MG63 (cell line): ENCODE measurements at places on chromosomes 3 and 15. TPM values are rescaled to one million over a fixed set of nuclear protein-coding genes. Genes with fewer than 3 reads are reported as not detected.

- DNase-seq, result no peak
Measured at GRCh38 chr3:128867200-128868125, 12.0 kb upstream of the ACAD9 start.

GRCh38 chr3:128801779-128802380 lies 75.9 kb downstream of the RAB7A start:
- DNase-seq, result no peak

- peak; percentile 16 for DNase-seq
Measured at GRCh38 chr3:188133219-188133618, 20.7 kb upstream of the LPP start.

- peak; percentile 43 for DNase-seq
Measured at GRCh38 chr3:5891711-5892110, 704.2 kb downstream of the EDEM1 start.

DNA sequence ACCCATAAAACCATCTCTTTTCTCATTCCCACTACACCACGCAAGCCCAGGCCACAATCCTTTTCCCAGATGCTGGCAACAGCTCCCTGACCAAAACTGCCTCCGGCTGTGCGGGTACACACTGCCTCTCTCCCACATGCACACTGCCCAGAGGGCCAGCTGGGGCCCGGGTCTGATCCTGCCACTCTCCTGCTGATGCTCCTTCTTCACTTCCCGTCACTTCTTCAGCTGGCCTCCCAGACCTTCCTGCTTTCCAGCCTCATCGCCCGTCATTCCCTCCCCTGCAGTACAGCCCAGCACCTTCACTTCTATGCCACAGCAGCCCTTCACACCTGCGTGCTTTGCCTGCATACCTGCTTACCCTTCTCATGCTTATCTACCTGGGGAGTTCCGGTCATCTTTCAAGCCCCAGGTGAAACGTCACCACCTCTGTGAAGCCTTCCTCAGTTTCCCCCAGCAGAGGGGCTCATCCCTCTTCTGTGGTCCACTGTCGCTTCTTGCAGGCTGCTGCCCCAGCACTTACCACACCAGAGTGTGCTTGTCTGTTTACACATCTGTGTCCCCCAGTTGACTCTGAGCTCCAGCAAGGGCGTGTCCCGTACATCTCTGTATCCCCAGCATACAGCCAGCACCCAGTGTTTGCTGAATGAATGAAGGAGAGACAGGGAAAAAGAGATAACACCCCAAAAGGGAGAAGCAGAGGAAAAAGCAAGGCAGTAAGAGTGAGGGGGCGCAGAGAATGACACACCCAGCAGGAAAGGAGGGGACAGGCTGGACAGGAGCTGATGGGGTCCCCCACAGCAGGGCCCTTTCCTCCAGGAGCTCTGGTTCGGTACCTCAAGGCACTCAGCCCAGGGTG lies 22.2 kb downstream of the GRAMD2A start:
- DNase-seq, result no peak

DNA sequence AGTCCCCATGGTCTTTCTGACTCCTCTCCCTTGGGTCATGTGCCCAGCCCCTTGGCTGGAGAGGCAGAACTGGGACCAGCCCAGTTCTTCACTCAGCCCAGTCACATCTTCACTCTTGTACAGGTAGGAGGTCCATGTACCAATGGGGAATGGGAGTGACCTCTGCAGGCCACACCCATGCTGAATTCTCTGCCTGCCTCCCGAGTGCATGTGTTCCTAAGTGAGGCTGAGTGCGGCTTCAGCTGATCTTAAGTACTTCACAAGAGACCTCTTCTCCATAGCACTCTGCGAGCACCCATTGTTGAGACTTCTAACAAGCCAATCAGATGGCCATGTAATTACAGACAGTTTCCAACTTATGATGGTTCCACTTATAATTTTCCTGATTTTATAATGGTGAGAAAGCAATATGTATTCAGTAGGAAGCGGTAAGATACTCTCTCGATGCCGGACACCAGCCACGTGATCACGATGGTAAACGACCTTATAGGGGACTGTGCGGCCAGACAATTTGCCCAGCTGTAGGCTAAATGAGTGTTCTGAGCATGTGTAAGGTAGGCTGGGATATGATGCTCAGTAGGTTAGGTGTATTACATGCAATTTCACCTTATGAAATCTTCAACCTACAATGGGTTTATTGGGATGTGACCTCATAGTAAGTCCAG lies 112.1 kb downstream of the KLF13 start:
- DNase-seq, result no peak

DNA sequence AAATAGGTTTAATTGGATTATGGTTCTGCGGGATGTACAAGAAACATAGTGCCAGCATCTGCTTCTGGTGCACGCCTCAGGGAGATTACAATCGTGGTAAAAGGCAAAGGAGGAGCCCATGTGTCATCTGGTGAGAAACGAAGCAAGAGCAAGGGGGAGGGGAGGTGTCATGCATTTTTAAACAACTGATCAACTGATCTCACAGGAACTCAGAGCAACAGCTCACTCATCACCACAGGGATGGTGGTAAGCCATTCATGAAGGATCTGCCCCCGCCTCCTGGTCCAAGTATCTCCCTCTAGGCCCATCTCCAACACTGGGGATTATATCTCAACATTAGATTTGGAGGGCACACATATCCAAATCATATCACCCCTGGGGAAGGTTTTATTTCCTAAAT lies 42.1 kb upstream of the FGF7 start:
- DNase-seq, result no peak

DNA sequence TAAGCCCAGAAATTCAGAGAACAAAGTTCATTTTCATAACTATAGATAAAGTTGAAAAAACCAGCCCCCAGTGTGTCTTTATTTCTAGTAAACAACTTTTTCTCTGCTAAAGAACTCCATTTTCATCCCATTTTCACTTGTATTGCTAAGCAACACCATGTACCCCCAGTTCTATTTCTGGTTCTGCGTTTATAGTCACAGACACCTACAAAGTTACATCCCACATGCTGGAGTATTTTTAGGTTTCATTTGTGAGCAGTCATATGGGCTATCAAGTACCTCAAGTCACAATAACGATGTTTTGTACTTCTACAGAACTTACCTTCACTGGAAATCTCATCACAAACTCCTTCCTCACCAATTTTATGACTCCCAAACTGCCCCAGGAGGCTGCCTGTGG lies 236.5 kb downstream of the RSL24D1 start:
- DNase-seq, result no peak

DNA sequence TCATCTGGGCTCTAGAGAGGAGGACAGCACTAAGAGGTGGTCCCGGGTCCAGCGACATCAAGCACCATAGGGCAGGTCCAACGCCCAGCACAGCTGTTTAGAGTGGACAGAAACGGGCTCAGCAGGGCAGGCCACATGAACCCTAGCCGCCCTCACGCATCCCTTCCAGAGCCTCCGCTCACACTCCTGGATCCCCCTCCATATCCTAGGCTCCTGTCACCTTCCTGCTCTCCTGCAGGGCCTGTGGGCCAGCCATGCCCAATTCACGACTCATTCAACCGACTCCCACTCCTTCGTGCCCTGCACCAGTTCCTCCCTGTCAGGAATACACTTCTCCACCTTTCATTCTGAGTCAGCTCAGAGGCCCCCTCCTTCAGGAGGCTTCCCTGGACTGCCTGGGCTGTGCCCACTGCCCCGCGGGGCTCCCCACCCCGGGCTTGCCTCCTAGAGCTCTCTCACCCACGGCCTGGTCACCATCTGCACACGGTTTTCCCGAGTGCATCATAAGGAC lies 90.2 kb downstream of the LINGO1 start:
- DNase-seq, result peak; percentile 82

DNA sequence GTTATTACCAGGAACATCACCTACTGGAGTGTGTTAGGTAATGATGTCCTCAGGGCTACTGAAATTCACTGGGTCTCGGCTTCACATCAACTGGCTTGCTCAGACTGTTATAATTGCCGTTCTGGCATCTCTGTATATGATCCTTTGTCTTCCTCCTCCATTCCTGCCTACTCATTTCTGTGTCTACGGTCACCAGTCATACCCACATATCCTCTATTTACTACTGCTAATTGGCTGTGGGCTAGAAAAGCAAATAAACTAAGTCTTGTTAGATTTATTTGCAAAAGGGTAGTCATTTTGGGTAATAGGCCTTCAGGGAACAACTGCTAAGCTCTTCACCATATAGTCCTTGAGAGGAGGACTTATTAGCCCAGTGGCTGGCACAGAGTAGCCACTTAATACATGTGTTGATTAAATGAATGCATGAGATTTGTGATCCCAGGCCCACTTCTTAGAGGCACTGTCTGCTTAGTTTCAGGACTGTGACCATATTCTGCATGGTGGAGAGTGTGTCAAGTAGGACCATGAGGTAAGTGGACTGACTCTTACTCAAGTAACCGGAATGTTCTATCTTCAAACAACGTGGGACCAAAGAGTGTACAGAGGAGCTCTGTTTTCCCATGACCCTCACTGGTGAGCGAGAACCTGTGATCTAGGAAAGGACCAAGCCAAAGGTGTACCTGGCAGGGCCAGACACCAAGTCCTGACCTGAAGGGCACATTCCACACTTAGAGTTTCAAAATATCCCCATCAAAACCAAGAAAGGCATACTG lies 13.2 kb downstream of the ZDHHC3 start:
- no peak for DNase-seq

DNA sequence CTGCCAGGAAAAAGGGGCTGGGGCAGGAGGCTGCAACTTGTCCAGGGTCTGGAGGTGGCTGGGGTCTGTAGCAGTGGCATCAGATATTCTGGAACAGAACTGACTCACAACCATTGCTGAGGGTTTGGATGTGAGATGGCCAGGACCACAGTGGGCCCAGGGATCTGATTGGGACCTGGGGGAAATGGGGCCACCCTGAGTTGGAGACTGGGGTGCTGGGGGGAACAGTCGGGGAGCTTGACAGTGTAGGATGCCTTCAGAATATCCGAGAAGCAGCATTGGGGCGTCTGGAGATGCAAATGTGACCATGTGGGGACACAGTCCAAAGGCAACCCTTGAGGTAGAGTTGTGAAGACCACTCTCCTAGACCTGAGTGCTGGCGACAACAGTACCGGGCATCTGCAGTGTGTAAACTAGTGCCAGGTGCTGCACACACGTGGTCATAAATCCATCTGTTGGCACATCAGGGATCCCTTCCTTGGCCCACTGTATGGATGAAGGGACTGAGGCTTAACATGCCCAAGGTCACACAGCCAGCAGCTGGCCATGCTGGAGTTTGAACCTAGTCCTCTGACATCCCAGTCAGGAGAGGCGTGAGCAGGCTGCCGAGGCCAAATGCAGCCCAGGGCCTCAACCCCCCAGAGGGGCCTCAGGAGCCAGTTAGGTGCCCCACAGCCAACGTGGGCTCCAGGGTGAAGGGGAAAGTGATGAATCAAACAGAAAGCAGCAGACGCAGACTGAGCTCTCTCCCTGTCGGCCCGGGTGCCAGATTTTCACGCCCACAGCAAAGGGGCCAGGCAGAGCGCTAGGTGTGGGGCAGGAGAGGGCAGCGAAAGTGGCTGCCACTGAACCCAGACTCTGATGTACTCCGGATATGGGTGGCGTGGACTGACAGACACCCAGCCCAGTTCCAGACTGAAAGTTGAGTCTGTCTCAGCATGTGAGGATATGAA lies 18.8 kb downstream of the HEMK1 start:
- no peak for DNase-seq

GRCh38 chr3:1394188-1394587 lies 301.4 kb downstream of the CNTN6 start:
- no peak for DNase-seq

The P2RY13 gene
- not detected in 2 replicates for total RNA-seq

The MED12L gene
- total RNA-seq, result not detected in 2 replicates

The CHL1 gene
- not detected in 2 replicates for total RNA-seq

The SUSD5 gene
- total RNA-seq, result 4.2 and 5.4 TPM in 2 replicates

The TRAIP gene
- total RNA-seq, result 4.9 and 18.5 TPM in 2 replicates

The CNTN3 gene
- total RNA-seq, result 0.07 and 3.7 TPM in 2 replicates

The TRIM69 gene
- 7.8 and 8.9 TPM in 2 replicates for total RNA-seq

The PIGX gene
- total RNA-seq, result 47.7 and 58.7 TPM in 2 replicates

The GPR27 gene
- total RNA-seq, result 7.0 and 8.5 TPM in 2 replicates

The IL5RA gene
- total RNA-seq, result not detected in 2 replicates
